Bronchial epithelial cell (primary cell): ENCODE measurements at places on chromosomes 16 and 17. TPM values are rescaled to one million over a fixed set of nuclear protein-coding genes. Genes with fewer than 3 reads are reported as not detected.
A peak's percentile ranks its signal among the peaks of the same experiment; 100 is the strongest.

- DNase-seq: no peak
These were observed 35.5 kb downstream of the TBC1D16 start for GRCh38 chr17:80000136-80000535.

DNA sequence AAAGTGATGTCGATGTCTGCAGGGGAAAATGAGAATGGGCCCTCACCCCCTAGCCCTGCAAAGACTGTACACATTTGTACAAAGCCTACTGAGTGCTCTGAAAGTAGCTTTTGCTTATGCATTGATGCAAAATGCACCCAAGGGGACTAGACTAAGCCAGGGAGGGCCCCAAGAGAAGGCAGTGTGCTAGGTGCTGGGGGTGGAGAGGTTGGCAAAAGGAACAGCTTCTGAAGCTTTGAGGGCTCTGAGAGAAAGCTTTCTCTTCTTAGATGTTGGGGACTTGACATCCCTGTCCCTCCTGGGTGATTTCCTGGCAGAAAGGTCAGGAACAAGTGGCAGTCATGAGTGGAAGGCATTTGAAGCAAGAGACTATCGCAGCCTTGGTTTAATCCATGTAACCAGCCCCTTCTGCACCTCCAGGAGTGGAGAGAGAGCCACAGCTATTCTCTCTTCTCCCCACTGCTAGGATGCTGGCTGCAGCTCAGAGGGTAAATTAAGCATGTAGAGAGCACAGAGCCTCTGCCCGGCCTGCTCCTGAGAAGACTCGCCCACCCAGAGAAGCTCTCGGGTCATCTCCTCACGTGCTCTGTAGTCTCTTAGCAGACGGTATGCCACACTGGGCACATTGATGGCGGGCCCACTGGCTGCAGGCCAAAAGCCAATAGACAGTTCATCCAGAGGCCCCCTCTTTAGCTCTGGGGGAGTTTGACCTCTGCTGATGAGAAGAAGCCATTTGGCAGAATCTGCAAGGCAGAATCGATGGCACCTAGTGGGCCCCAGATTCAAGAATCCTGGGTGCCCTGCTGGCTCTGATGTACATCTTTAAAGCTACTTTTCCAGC is 221.4 kb downstream of the MSI2 start:
- DNase-seq: no peak

GRCh38 chr16:76787394-76787793 is 403.6 kb upstream of the MON1B start:
- peak; percentile 41 for DNase-seq

DNA sequence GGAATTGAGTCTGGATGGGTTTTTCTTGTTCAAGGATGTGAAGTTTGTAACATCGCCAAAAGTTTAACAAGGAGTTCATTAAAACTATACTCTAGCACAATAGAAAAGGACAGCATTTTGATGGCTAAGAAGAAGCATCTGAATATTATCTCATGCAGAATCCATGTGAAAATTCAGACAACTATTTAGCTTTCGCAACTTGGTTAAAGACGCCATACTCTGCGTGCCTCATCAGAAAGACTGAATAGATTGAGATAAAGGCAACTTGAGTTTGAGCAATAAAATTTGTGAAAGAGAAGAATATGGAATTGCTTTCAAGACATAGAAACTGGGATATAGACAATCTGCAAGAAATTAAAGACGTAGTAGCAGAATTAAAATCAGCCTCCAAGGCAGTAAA is 151.1 kb upstream of the MYOCD start:
- no peak for DNase-seq

DNA sequence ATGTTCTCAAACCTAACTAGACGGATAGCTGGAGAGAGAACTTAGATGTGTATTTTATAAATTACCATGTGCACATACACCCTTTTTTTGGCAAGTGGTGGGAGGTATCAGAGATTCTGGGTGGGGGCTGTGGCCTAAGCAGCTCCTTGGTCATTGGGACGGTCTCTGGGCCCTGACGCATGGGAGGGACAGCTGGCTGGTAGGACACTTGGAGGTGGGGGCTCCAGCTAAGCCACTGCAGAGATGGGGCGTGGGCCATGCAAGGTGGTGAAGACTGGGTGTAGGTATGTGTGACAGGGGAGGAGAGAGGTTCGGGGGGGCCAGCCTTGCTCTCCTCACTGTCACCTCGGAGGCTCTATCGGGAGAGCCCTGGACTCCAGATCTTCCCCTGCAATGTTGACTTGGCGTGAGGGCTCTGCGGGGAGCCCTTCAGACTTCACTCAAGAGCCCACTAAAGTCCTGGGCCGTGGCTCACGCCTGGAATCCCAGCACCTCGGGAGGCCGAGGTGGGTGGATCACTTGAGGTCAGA is 17.1 kb downstream of the C1QTNF1 start:
- DNase-seq: no peak

GRCh38 chr17:57369509-57369945 is 113.2 kb downstream of the MSI2 start:
- peak; percentile 23 for DNase-seq

DNA sequence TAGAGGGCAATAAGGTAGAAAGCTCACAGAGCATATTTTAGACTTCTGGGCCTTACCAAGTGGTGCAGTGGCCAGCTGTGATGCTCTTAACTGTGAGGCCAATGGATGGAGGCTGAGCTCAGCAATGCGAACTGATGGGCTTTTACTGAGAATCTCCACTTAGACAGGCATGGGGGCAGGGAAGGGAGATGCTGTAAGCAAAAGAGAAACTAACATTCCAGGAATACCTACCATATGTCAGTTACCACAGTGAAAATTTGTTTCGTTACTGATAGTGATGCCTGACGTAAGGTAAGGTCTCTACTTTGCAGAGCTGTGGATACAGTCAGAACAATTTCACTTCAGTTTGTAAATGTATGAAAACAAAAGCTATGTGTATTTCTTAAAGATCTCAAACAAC is 250.6 kb upstream of the ZFHX3 start:
- DNase-seq: no peak

MYH1 gene
- not detected in 2 replicates for total RNA-seq

SOST gene
- total RNA-seq: not detected in 2 replicates
